NCI-H1694 treated with DMSO at 0.1 percent for 48 hours (cell line): ENCODE measurements at places on chromosomes 6 and 20.

DNA sequence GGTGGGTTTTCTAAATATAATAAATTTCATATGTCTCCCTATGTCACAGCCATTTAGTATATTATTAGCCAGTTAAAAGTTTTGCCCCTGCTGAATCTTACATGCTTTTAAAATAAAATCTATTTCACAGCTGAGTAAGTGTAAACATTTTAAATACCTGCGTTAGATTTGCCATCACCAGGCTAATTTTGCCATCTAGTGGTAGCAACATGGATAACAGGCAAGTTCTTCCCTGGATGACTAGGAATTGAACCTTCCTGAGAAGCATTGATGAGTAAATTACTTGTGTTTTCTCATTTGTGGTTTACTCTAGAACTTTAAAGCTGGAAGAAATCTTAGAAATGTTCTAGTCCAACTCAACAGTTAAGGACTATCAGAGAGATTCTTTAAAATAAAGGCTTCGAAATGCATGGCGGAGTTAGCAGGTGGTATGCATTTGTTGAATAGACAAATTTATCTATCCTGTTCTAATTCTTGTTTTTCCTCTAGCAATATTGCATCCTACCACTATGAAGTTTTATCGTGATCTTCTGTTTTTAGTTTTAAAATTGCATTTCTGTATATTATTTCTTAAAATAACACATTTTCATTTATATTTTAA, 2.6 kb downstream of the PRSS35 start:
- DNase-seq: peak; percentile 51

DNA sequence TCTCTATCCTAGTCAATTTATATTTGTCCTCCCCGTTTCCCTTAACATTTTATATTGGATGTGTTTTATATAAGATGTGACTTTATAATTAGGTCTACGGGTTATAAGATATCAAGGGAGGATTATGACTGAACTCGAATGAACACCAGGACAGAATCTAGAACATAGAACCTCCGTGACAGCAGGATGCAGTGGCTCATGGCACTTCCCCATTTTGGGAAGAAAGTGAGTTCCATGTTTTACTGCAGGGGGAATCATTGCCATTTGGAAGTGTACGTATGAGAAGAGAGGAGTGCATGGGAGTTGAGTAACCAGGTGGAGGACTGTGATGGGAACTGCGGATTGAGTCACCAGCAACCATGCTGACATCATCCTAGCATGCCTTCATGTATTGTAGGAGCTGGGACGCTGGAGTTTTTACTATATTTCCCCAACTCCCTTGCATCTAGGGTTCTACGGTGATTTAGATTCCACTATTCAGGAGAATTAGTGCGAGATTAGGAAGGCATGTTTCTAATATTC, 56.1 kb upstream of the FOXC1 start:
- DNase-seq: no peak

GRCh38 chr6:20893412-20893811, 359.2 kb downstream of the CDKAL1 start:
- no peak for DNase-seq

GRCh38 chr6:16759181-16759645, 2.0 kb downstream of the ATXN1 start:
- DNase-seq: no peak

DNA sequence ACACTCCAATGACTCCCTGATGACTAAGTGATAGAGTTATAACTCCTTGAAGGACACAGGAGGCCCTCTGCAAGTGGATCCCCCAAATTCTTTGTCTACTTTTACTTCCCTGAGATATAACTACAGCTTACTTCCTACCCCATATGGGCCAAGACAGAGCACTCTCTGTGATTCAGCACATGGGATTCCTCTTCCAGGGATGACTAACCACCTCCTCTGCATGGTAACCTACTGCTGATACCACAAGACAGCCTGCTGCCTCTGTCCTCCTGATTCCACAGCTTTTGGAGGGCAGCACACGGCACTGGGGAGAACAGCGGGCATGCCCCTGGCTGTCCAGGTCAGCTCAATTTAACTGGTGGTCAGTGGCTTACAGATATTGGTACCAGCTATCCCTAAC, 675.7 kb upstream of the AGPAT4 start:
- no peak for DNase-seq

GRCh38 chr20:59392736-59393135, 92.3 kb downstream of the EDN3 start:
- DNase-seq: no peak

- no peak for DNase-seq
Observed at GRCh38 chr20:48638546-48638945, 189.3 kb downstream of the PREX1 start.

DNA sequence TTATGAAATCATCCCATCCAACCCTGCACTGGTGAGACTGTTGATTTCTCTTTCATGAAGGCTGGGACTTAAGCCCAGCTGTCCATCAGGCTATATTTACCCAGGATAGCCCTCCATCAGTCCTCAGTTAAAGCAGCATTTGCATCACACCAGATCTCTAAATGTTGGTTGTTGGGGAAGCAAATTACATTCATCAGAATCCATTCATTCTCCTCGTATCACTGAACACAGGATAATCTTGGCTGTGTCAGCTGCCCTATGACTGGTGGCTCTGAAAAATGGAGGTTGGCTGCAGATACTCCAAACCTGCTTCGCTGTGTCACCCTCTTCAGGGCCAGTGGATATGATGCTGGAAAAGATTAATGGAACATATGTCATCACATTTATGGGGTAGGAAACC, 718.3 kb downstream of the KIF16B start:
- DNase-seq: no peak

DNA sequence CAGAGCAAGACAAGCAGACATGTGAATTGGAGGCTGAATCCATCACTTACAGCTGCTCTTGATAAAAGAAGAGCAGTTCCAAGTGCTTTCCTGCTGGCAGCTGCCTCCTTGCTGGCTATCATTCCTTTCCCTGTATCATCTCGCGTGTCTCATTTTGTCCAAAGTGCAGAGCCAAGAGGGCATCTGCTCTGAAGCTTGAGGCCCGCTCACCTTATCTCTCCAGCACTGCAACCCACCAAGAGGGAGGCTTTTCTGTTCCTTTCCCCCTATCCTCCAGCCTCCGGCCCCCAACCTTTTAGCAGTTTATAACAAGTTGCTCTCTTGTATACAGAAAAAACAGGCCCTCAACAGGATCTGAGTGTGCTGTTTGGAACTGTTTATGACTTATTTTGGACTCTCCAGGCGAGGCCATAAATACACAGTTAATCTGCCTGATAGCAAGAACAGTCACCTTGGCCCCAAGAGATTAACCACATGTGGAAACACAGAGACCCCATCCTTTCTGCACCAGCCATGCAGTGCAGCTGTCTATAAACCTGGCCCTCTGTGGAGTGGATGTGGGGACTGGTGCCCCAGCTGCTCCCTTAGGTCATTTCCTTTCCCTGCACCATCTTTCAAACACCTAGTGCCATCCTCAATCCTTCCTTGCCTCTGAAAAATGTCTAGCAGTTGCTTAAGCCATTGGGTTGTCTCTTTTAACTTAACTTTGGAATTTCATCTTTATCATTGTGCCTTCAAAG, 172.5 kb upstream of the FERMT1 start:
- no peak for DNase-seq

DNA sequence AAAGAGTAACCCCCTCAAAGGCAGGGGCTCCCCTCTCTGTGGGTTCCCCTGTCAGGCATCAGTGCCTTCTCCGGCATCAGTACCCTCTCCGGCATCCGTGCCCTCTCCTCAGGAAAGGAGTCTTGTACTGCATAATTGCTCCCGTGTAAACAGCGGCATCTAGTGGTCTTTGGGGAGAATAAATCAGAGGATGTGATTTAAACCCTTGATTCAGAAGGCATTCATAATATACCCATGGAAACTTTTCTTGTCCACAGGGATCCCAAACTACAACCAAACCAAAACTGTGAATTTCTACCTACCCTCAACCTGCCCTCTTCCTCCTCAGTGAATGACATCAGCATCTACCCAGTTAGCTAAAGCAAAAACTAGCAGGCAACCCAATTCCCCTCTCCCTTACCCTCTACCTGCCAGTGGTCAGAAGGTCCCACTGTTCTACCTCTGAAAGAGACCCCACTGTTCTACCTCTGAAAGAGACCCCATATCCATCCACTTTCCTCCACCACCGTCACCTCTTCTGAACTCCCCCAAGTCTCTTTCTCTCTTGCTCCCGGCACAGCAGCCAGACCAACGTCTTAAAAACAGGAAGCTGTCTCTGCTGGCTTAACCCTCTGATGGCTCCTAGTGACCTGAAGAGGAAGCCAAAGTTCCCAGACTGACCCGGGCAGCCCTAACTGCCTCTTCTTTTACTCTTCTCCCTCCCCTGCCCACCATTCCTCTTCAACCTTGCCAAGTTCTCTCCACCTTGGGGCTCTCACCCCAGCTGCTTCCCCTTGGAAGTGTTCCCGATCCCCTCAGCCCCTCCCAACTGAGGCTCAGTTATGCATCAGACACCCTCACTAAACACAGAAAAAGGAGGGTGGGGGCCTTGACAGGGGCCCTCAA, 27.2 kb downstream of the UBE2V1 start:
- peak; percentile 56 for DNase-seq

DNA sequence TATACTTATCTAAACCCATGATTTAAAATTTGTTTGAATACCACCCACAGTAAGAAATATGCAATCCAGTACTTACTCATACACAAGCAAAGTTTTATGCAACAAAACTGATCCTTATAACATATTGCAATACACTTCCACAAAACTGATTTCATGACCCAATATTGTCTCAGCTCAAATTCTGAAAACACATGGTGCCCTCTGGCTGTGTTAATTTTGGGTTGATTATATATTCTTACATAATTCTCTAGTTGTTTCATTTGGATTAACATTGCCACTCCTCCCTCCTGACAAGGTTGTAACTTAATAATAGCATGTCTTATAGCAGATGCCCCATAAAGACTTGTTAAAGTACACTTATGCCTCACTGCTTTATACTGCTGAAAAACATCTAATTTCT, 73.0 kb upstream of the TULP1 start:
- DNase-seq: no peak

GRCh38 chr6:143362192-143362558, 88.3 kb downstream of the ADAT2 start:
- DNase-seq: no peak

GRCh38 chr6:102075539-102075938, 682.0 kb downstream of the GRIK2 start:
- no peak for DNase-seq

- DNase-seq: no peak
Observed at GRCh38 chr20:31788578-31788977, 30.6 kb upstream of the MYLK2 start.

GRCh38 chr6:20154753-20155152, 57.5 kb downstream of the MBOAT1 start:
- DNase-seq: no peak

DNA sequence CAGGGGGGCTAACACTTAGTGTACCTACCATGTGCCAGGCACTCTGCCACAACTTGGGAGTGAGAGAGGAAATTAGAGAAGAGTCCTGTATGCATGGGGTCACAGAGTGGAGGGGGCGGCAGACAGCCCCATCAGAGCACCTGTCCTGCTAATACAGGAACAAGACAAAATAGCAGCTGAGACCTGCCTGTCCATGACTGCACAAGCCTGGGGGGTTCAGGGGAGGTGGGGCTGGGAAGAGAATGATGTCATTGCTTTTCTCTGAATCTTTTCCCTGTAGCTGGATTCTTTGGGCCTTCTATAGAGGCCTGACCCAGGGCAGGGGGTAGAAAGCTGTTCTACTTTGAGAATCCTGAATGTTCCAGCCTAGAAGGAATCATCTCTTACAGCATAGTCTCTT, 37.4 kb downstream of the FOXP4 start:
- no peak for DNase-seq

GRCh38 chr6:111994791-111995190, 59.1 kb upstream of the CCN6 start:
- no peak for DNase-seq

GRCh38 chr6:5995949-5996713, 10.6 kb downstream of the NRN1 start:
- no peak for DNase-seq

DNA sequence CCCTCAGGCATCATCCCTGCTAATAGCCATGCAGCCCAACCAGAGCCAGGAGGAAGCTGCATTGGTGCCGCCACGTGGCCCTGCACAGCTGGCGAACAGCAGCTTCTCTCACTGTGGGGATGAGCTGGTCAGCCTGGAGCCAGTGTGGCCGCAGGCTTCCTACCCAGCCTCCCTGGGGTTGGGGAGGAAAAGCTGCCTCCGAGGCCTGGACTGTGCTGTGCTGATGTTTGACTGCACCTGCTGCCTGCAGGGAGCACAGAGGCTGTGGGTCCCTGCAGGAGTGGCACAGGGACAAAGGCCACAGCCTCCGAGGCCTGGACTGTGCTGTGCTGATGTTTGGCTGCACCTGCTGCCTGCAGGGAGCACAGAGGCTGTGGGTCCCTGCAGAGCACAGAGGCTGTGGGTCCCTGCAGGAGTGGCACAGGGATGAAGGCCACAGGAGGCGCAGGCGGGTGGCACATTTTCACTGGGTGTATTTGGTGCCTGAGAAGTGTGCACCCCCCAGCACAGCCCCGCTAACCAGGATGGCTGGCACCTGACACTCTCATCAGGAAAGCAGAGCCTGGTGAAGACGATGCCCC, 83.9 kb downstream of the DLL1 start:
- DNase-seq: no peak
